ENCODE measurements at places on chromosomes 4 and X.

DNA sequence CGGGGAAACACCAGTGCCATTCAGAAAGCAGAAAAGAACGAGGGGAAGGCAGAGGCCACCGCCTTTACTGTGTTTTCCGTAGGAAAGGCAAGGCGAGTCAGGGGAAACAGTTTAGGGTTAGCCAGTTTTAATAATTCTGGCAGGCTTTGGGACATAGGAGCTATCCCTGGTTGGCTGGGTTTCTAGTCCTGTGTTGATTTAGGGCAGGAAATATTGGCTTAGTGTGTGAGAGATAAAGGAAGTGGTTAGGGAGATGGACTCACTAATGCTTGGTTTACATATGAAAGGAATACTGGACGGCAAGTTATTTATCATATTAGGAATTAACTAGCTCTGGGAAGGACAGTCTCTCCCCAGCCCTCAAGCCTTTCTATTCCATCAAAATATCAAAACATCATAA is 53.1 kb downstream of the SYNPO2 start:
- no peak for DNase-seq

DNA sequence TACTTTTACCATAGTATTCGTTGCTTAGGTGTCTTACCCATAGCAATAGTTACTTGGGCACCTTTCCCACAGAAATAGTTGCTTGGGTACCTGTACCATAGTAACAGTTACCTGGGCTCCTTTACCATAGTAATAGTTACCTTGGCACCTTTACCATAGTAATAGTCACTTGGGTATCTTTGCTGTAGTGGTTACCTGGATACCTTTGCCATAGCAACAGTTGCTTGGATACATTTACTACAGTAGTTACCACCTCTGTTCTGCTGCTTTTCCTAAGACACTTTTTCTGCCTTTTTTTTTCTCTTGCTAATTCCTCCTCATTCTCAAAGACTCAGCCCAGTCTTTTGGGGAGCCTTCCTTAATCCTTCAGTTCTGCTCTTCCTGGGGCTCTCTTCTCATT is 272.8 kb upstream of the PUDP start:
- no peak for DNase-seq

GRCh38 chr4:54781756-54782155 is 124.0 kb downstream of the KIT start:
- DNase-seq, result no peak

GRCh38 chrX:106608016-106608415 is 3.8 kb upstream of the RADX start:
- peak; percentile 27 for DNase-seq

GRCh38 chr4:87659247-87659931 is 9.3 kb downstream of the DMP1 start:
- DNase-seq, result no peak
